ENCODE measurements at places on chromosomes 5 and 9.

- H3K27me3 ChIP-seq = no peaks in the 10 kb centered on the region
- no peaks in the 10 kb centered on the region for H3K4me1 ChIP-seq
- H3K27ac ChIP-seq = no peak overlapping the region
- H3K4me3 ChIP-seq = no peak overlapping the region
- H3K36me3 ChIP-seq = no peaks in the 10 kb centered on the region
These were observed 133.8 kb downstream of the LIFR start for GRCh38 chr5:38422622-38423021.

- H3K27me3 ChIP-seq = no peaks in the 10 kb centered on the region
- H3K36me3 ChIP-seq = no peaks in the 10 kb centered on the region
- no peaks in the 10 kb centered on the region for H3K4me1 ChIP-seq
- no peak for DNase-seq
- H3K4me3 ChIP-seq = no peak overlapping the region
- H3K27ac ChIP-seq = no peak overlapping the region
These were observed 26.3 kb upstream of the RNF38 start for GRCh38 chr9:36426348-36426747.

GRCh38 chr5:10457682-10458574, 16.2 kb downstream of the ROPN1L start:
- no peaks in the 10 kb centered on the region for H3K36me3 ChIP-seq
- H3K27ac ChIP-seq = no peak overlapping the region
- H3K4me1 ChIP-seq = no peaks in the 10 kb centered on the region

DNA sequence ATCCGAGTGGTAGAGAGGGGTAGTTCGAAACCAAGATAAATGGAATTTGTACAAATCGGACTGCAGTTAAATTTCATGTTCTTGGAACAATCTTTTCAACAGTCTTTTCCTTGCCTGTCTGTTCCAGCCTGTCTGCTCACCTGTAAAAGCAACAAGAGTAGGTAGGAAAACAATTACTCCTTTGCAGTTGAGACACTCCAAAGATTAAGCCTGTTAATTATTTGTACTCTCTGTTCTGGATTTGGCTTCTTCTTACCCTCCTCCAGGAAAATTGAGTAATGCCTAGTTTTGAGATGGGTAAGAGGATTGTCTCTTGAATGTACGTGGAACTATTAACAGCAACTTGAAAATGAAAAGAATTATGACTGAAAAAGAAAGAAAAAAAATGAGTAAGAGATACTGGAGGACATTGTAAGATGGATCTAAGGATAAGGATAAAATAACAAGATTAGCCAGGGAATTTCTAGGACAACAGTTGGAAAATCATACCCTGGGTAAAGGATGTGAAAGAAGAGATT, 24.3 kb downstream of the SPAAR start:
- no peak overlapping the region for H3K4me3 ChIP-seq
- H3K27ac ChIP-seq = no peak overlapping the region
- H3K4me1 ChIP-seq = peaks cover 2% of the 10 kb centered on the region
- H3K27me3 ChIP-seq = no peaks in the 10 kb centered on the region
- no peak for DNase-seq

- no peaks in the 10 kb centered on the region for H3K4me1 ChIP-seq
- no peak overlapping the region for H3K4me3 ChIP-seq
- DNase-seq = no peak
- H3K27me3 ChIP-seq = no peaks in the 10 kb centered on the region
- no peak overlapping the region for H3K27ac ChIP-seq
These were observed 138.5 kb upstream of the TYRP1 start for GRCh38 chr9:12554636-12555035.

- H3K27ac ChIP-seq = no peak overlapping the region
- H3K27me3 ChIP-seq = no peaks in the 10 kb centered on the region
- H3K36me3 ChIP-seq = no peaks in the 10 kb centered on the region
- DNase-seq = no peak
These were observed 64.0 kb upstream of the SPATA31C2 start for GRCh38 chr9:88202321-88202720.

GRCh38 chr5:125894383-125894782, 528.8 kb upstream of the GRAMD2B start:
- no peak overlapping the region for H3K27ac ChIP-seq
- DNase-seq = no peak
- H3K36me3 ChIP-seq = no peaks in the 10 kb centered on the region
- H3K4me3 ChIP-seq = no peak overlapping the region
